ENCODE measurements at places on chromosomes 1 and 21.

GRCh38 chr1:98764485-98764884 is 103.0 kb downstream of the SNX7 start:
- DNase-seq = no peak

DNA sequence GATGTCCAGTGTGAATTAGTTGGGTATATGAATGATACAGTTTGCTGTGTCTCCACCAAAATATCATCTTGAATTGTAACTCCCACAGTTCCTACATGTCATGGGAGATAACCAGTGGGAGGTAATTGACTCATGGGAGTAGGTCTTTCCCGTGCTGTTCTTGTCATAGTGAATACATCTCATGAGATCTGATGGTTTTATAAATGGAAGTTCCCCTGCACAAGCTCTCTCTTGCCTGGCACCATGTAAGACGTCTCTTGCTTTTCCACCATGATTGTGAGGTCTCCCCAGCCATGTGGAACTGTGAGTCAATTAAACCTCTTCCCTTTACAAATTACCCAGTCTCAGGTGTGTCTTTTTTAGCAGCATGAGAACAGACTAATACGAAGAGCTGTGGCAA is 223.0 kb downstream of the AJAP1 start:
- DNase-seq = no peak

GRCh38 chr1:44646261-44647110 is 27.8 kb downstream of the TMEM53 start:
- DNase-seq = no peak

DNA sequence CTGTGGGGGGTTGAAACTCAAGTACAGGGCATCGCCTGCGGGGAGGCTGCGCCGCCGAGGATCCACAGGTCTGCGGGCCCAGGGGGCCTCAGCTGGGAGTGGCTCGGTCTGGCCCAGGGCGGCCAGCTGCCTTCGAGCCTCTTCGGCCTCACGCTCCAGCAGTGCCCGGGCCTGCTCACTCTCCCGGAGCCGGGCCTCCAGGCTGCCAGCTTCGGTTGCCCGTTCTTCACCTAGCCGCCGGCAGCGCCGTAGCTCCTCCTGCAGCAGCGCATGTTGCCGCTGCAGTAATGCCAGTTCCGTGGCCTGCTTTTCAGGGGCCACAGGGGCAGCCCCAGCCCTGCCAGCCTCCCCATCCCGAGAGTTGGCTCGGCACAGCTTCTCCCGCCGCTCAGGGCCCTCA is 9.4 kb downstream of the RXFP4 start:
- no peak for DNase-seq

DNA sequence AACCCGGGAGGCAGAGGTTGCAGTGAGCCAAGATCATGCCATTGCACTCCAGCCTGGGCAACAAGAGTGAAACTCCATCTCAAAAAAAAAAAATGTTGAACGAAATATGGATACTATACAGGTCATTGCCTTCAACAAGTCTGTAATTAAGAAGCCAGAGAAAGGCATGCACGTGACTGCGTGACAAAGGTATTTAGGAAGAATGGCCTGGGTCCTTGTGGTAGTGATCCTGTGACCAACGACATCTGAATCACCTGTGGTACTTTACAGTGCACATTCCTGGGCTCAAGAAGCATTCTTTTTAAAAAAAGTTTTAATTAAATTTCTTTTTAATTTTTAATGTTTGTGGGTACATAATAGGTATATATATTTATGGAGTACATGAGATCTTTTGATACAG is 115.0 kb downstream of the GREM2 start:
- no peak for DNase-seq

DNA sequence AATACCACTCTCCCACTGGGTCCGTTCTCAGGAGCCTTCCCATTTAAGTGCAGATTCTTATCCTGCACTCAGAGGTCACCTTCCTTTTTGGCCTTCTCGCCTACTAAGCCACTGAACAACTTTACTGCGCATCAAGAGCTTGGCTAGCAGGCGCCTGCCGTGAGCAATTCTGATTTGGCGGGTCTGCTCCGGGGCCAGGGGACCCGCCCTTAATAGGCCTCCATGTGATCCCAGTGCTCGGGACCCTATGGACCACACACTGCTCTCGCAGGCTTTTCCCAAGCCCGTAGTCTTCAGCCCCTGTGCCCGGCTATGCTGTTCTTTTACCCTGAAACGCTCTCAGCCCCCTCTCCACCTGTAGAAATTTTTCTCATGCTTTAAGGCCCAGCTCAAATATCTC is 45.1 kb downstream of the BCL9 start:
- no peak for DNase-seq

DNA sequence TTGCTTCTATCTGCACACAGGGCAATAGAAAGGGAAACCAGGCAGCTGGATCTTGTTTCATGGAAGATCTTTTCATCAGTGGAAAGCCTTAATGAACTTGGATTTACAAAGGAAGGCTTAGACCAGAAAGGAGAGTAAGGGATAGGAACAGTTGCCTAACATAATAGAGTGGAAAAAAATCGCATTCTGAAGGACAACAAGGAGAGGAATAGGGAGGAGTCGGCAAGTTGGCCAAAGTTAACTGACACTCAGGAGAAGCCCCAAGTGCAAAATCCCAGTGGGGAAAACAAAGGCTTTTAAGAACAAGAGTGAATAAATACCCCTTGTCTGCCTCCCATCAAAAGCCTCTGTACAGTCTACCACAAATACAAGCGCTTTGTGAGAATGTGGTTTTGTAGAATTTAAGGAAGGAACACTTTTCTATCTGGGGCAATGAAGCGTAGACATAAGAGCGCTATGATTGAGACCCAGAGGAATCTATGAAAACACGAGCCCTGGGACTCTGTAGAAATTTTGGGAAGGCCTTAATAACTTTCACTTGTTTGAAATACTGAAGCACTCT is 74.1 kb downstream of the ZNF648 start:
- DNase-seq = no peak

GRCh38 chr1:200296091-200296661 is 113.7 kb downstream of the ZNF281 start:
- no peak for DNase-seq

DNA sequence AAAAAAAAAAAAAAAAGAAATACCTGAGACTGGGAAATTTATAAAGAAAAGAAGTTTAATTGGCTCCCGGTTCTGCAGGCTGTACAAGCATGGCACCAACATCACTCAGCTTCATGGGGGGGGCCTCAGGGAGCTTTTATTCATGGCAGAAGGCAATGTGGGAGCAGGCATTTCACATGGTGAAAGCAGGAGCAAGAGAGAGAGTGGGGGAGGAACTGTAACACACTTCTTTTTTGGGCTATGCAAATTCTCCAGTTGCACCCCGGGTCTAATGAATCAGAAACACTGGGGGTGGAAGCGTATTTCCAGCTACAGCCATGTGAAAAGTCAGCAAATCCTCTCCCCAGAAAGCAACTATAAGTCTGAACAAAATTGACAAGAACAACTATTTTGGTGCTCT is 11.8 kb upstream of the SOD1 start:
- DNase-seq = no peak

- DNase-seq = no peak
These were observed 8.2 kb downstream of the IGSF9 start for GRCh38 chr1:159937054-159937750.

GRCh38 chr1:239558991-239559390 is 172.6 kb downstream of the CHRM3 start:
- no peak for DNase-seq

DNA sequence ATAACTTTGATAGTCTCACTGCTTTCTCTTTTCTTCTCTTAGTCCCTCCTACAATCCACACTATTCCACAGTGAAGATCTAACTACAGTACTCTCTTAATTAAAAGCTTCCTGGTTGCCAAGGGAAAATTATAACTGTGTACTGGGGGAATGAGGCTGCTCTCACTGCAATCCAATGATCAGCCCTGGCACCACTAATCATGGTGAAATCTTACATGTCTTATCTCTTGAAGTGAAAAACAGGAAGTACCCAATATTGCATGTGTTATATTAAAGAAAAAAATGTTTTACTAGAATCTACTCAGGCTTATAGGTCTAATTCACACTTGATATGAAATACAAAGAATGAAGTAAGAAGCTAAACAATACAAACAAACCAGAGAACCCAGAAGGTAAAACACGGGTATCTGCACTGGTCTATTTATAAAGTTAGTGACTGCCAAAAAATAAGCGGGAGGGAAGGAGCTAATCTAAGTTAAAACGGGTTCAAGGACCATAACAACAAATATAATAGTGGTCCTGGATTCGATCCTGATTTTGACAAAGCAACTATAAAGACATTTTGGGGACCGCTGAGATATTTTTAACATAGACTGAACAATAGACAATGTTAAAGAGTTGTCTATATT is 57.5 kb downstream of the RGS2 start:
- no peak for DNase-seq

- no peak for DNase-seq
These were observed 192.9 kb downstream of the RHOU start for GRCh38 chr1:228927946-228928898.

DNA sequence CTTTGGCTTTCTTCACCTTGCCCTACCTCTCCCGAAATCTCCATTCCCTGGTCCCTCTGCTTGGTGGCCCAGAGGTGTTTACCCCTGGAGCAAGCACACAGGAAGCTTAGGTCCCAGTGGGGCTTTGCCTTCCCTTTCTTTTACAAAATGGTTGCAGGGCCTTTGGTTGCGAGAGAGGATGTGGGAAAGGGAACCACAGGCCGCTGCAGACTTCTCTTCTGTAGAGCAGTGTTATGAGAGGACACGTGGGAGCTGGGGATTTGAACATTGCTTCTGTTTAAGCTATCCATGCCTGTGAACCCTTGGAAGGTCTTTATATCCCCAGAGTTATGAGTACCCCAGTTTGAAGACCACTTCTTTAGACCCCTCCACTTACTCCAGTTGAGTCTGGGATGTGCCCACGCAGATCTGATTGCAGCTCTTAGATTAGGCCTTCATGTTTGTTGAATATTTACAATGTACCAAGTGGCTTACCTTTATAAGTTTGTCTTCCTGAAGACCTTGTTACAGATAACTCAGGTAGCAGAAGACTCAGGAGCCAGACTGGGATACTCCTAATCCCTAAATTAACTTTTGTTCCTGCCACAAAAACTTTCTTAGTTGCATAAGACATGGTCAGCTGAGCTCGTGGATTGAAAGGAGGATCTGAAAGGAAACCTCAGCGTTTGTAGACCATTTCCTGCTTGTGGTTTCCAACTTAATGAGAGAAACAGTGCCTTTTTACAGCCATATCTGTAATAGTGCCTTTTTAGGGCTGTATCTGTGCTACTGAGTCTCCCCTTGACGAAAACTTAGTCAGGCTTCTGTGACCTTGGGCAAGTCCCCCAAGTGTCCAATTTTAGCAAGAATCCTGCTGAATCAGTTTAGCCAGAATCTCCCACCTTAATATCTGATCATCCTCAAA is 21.9 kb upstream of the IVNS1ABP start:
- DNase-seq = no peak

Data from NCI-H2171 (cell line).